ENCODE measurements at places on chromosomes 5 and 9.

DNA sequence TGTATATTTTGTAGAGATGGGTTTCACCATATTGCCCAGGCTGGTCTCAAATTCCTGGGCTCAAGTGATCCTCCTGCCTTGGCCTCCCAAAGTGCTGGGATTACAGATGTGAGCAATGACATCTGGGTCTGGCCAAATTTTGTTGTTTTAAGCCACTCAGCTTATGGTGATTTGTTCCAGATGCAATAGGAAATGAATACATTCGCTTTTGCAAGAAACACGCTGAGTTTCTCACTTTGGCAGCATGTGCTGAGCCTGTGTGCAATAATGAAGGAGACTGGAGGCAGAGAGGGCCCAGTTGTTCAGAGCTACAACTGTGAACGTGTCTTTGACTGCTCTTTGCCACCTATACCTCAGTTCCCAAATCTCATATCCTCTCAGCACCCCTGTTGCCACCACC is 56.4 kb downstream of the KIF4B start:
- DNase-seq = no peak

- no peak for DNase-seq
Observed at GRCh38 chr5:124061068-124061430, 549.1 kb downstream of the CSNK1G3 start.

- DNase-seq = no peak
Observed at GRCh38 chr9:120531683-120532300, 48.2 kb downstream of the CDK5RAP2 start.

DNA sequence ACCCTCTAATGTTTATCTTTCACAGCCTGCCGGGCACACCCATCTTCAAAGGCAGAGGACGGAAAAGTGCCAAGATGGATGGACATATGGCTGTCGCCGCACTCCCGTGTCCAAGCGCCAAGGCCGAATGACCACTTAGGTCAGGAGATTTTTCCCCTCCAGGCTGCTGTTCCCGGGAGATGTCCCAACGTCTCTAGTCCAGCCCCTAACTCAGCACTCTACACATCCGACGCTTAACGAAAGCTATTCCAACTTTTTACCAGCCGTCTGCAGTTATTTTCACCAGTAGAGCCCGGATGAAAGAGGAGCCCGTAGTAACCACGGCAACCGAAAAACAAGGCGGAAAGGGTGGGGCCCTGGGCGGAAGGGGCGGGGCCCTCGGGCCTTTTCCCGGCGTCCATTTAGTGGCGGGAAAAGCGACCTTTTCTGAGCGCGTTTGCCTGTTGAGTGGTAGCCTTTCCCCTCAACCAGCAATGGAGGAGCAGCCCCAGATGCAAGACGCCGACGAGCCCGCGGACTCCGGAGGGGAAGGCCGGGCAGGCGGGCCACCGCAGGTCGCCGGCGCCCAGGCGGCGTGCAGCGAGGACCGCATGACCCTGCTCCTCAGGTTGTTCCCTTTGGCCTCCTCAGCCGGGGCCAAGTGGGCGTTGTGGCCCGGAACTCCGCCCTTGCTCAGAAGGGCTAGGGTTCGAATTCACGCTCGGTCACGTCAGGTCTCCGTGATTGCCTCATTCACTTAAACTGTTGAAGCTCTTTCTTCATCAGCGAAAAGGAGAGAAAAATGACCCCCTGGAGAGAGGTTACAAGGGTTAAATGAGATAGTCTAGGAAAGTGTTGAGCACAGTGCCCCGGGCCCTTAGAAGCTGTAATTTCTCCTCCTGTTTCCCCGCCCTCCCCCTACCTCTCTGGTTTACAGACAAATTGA is at the start of gene CENPH:
TSS of gene CENPH (plus strand) at position 422 of the 925 bp plus-strand sequence. CDS start at position 474, 52 bp downstream.
- DNase-seq = peak; percentile 86

- no peak for DNase-seq
Observed at GRCh38 chr5:150278916-150279315, 10.7 kb downstream of the CAMK2A start.

GRCh38 chr5:147752666-147753290 is 29.8 kb downstream of the JAKMIP2 start:
- DNase-seq = no peak
